ENCODE measurements at places on chromosomes 2 and 18.

- DNase-seq, result no peak
Observed at GRCh38 chr18:53191634-53192033, 851.6 kb downstream of the DCC start.

DNA sequence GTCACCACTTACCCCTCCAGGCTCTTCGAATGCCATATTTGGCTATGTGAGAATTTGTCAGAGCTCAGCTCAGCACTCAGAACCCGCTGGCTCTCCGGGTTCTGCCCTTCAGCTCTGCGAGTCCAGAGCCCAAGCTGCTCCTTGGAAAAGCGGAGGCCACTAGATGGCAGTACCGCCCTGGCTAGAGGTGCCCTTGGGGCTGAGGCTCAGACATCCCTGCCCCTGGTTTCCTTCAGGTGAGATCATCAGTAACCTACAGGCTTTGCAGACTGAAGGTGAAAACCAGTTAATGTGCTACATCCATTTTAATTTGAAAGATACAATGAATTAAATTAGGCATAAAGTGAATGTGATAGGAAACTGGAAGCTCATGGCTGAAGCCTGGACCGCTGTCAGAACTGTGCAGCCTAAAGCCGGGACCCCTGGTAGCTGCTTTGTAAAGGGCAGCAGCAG lies 285.6 kb downstream of the AGAP1 start:
- peak; percentile 16 for DNase-seq

- no peak for DNase-seq
Observed at GRCh38 chr2:239735829-239736357, 289.2 kb downstream of the NDUFA10 start.

DNA sequence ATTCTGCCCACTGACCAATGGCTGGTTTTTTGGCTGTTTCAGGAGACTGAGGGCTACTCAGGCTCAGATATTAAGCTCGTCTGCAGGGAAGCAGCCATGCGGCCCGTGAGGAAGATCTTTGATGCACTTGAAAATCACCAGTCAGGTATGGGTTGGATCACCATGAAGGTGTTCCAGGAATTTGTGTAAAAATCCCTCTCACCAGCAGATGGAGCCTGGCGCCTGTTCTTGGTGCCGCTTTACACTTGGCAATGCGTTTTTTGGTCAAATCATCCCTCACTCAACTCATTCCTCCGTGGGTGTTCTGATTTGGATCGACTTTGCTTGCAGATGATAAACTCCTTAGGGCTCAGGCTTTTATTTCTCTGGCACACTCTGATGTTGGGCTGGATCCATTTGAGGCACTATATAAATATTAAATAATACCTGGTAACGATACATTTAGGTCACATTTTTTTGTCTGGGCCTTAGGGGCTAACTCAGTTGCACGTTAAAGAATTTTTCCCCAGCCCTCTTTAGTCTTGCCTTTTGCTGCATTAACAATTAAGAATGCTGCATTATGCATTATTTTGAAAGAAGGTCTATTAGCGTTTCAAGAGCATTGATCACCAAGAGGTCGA lies 50.0 kb downstream of the HDHD2 start:
- DNase-seq, result peak; percentile 41

DNA sequence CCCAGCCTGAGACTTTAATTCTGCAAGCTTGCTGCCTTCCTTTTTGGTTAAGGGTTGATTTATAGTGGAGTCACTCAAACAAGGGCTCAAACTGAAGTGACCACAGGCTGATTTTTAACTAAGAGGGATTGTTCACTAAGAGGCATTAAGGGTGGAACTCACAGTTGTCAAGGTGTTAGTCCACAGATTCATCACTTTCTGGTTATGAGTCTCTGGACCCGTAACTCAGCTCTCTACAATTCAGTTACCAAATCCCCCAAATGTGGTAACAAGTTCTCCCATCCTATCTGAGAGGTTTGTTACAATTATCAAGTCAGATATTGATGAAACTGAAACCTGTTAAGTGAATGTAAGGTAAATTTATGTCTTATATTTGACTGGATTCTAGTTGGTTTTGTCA lies 185.9 kb upstream of the KLHL14 start:
- no peak for DNase-seq

- no peak for DNase-seq
Observed at GRCh38 chr2:108217211-108217610, 22.6 kb upstream of the SULT1C3 start.
